ENCODE measurements at places on chromosomes 11 and 22.
A peak's percentile ranks its signal among the peaks of the same experiment; 100 is the strongest.

- DNase-seq = no peak
Measured at GRCh38 chr11:110072930-110073329, 20.3 kb upstream of the ZC3H12C start.

GRCh38 chr22:19855504-19856409 lies 1.1 kb upstream of the GNB1L start:
- peak; percentile 46 for DNase-seq

- DNase-seq = no peak
Measured at GRCh38 chr11:130513132-130513531, 64.7 kb downstream of the ADAMTS15 start.

GRCh38 chr11:126597041-126597440 lies 241.6 kb downstream of the ST3GAL4 start:
- no peak for DNase-seq

- DNase-seq = peak; percentile 64
Measured at GRCh38 chr22:40898850-40899357, 37.0 kb upstream of the DNAJB7 start.

DNA sequence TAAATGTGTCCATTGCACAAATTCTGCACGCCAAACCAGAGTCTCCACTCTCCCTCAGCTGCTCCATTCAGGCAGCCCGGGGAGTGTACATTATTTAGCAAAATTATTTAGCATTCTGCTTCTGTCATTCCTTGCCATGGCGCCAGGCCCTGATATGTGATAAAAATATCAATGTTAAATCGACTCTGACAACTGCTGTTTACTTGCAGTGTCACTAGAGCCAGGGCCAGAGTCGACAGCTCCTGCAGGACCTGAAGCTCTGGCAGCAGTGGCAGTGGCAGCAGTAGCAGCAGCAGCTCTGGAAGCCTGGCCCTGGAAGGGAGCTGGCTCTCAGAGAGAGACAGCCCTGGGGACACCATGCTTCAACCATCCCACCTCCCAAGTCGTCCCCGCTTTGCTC lies 224.5 kb downstream of the BUD13 start:
- no peak for DNase-seq

All from CD4-positive, alpha-beta T cell treated with Interleukin-21 for 1 hour (primary cell).